ENCODE measurements at places on chromosomes 3 and 15.

GRCh38 chr3:12536423-12536822 is 8.9 kb downstream of the MKRN2OS start:
- no peak for DNase-seq

DNA sequence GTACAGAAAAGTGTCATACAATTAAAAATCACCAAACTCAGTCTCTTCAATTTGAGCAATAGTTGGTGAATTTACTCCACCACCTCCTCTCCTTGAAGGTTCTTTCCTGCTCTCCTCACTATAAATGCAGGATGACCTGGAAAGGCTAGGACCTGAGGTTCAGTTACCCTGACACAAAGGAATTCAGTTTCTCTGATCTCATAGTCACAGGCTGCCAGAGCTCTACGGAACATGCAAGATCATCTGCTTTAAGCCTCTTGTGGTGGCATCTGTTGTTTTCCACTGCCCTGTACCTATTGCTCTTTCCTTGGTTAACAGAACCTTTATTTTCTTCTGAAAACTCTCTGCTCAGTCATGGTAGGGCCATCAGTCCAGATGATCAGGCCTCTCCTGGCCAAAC is 4.9 kb upstream of the TP63 start:
- DNase-seq = no peak

- DNase-seq = no peak
These were observed 333.0 kb upstream of the RARB start for GRCh38 chr3:25094932-25095685.

DNA sequence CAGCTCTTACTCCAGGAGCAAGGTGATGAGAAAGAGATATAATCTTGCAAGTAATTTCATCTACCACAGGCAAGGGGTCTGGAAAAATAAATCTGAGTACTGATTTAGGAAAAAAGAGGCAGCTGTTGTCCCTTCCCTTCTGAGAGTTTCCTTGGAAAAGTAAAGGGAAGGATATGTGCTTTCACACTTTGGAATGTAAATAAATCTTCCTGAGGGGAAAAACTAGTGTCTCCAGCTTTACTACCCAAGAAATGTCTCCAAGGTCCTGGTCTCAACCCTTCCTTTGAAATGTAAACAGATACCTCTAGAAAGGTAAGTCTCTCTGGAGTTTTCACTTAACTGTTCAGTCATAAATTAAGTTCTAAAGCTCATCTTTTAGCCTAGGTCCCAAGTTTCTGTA is 102.6 kb downstream of the DPH6 start:
- no peak for DNase-seq

DNA sequence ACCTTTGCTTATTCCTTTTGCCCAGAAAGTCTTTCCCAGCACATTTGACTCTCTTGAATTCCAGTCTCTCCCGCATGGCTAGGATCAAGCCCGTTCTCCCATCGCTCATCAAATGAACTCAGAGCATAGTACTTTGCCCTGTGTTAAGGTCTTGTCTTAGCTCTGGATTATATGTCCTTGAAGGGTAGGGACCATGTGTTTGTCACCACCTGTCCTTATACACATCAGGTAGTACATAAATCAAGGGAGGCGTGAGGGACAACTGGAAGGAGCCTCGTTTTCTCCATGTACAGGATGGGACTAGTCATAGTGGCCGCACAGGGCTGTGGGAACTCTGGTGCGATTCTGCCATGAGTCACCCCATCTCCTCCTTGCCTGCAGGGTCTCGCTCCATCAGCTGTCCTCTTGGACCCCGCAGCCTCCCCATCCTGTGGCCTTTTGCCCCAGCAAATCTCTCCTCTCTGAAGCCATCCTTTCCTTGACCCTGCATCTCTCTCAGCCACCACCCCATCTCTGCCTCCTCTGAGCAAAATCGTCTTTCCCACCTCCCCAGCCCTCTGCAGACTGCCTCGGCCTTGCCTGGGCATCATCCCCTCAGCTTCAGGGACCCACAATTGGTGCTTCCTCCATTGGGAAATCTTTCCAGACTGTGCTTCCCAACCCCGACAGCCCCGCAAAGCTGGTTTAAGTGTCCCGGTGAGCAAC is 33.4 kb upstream of the RAB6B start:
- no peak for DNase-seq

GRCh38 chr3:195094191-195094921 is 176.6 kb downstream of the XXYLT1 start:
- DNase-seq = no peak

GRCh38 chr3:16724487-16724886 is 119.3 kb upstream of the DAZL start:
- DNase-seq = no peak

GRCh38 chr15:48031973-48032372 is 88.8 kb upstream of the SLC24A5 start:
- no peak for DNase-seq

GRCh38 chr3:54653456-54654195 is 274.2 kb downstream of the LRTM1 start:
- DNase-seq = no peak

- peak; percentile 92 for DNase-seq
These were observed 34.5 kb downstream of the KLF13 start for GRCh38 chr15:31360843-31361763.

- no peak for DNase-seq
These were observed 9.8 kb upstream of the OR5K4 start for GRCh38 chr3:98343647-98344507.

GRCh38 chr15:67433495-67434099 is 87.3 kb upstream of the C15orf61 start:
- peak; percentile 7 for DNase-seq

- DNase-seq = no peak
These were observed 1.8 kb downstream of the MUC4 start for GRCh38 chr3:195809796-195810454.

- no peak for DNase-seq
These were observed 858 bp downstream of the NTRK3 start for GRCh38 chr15:88255484-88256278.

DNA sequence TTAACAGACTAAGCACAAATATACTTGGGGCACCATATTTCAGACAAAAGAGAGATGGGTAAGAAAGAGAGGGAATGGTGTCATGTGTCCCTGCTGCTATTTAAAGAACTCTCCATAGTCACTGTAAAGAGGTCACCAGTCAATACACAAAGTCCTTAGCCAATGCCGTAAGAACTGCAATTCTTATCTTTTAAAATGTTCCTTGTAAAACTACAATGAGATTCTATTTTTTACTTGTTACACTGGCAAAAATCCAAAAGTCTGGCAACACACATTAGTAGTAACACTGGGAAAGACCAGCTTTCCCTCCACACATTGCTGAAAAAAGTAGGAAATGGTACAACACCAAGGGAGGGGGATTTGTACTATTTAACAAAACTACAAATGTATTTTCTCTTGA is 189.4 kb downstream of the TBC1D5 start:
- DNase-seq = no peak

- peak; percentile 51 for DNase-seq
These were observed 5.2 kb upstream of the FURIN start for GRCh38 chr15:90862964-90863778.

DNA sequence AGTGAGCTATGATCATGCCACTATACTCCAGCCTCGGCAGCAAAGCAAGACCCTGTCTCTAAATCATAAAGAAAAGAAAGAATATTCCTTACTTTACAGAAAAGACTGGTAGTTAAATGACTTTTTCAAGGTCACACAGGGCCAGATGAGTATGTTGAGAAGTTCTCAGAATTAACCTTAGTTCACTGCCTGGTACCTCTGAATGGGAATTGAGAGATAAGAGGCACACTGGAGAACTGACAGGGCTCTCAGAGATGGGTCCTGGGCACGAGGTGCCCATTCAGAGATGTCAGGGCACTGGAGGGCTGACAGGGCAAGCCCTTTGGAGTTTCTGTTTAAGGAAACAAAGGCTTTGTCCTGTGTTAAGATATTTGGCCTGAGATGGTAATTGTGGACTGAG is 157.7 kb downstream of the PDE8A start:
- DNase-seq = no peak

DNA sequence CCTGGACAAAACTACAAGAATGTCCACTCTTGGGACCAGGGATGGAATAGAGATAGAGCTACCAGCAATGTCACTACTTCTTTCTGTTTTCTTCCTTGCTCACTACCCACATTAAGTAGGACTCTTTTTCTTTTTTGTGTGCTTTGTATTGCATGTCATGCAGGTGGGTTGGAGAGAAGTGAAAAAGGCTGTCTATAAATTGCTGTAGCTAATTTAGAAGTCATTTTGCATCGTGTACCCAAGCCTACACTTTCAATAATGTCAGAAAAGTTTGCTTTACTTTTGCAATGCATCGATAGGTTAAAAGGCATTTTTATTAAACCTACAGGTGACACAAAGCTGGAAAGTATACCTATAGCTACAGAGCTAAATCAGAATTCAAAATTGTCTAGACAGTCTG is 58.9 kb downstream of the GTF2E1 start:
- DNase-seq = no peak

GRCh38 chr3:35800960-35801459 is 161.7 kb downstream of the ARPP21 start:
- DNase-seq = no peak

- DNase-seq = no peak
These were observed 113.8 kb downstream of the MBNL1 start for GRCh38 chr3:152382312-152383135.

GRCh38 chr3:143362115-143362991 is 242.8 kb downstream of the CHST2 start:
- no peak for DNase-seq

DNA sequence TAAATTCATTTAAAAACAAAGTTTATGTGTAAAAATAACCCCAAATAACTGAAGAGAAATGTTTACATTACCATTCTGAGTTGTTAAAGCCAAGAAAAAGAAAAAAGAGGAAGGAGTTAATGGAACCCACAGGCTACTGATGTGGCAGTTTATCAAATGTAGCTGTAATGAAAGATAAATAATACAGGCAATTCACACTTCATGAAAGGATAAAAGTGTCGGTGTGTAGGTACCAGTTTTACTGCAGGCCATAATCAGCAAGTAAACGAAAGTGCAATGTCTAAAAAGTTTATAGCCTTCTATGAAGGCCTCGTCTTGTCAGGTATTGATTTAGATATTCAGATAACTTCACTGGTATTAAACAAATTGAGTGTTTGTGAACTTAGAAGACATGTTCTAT is 164.6 kb downstream of the DPH6 start:
- DNase-seq = no peak

DNA sequence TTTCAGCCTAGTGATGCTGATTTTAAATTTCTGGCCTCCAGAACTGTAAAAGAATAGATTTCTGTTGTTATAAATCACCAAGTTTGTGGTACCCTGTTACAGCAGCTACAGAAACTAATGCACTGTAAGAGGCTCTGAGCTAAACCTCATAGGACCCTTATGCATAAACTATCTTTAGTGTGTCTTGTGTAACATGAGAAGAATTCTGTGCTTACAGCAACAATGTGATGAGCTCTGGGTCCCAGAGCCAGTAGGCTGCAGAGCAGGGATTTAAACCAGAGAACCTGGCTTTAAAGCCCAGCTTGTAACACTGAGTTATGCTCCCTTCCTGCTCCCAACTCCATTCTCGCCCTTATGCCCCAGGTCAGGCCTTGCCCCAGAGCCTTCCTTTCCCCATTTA is 113.1 kb downstream of the THSD4 start:
- no peak for DNase-seq

GRCh38 chr15:63178034-63178433 is 11.4 kb upstream of the RAB8B start:
- DNase-seq = no peak

DNA sequence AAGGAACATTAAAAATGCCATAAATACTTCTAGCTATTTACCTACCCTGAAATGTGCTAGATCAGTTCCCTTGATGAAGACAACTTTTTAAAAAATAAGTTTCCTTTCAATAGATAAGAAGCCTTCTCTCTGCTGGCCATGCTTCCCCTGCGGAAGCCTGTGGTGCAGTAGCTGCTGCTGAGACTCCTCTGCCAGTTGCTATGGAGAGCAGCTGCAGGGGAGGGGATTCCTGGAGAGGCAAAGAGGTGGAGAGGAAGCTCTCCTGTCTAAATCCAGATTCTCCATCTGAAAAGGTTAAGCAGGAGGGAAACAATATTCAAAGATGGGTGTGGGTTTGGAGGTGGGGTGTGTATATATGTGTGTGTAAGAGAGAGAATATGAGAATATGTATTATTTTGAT is 69.8 kb upstream of the BFSP2 start:
- no peak for DNase-seq

- no peak for DNase-seq
These were observed 631.8 kb upstream of the GRM7 start for GRCh38 chr3:6228958-6229683.

- no peak for DNase-seq
These were observed 254.6 kb upstream of the NR2F2 start for GRCh38 chr15:96075895-96076294.

DNA sequence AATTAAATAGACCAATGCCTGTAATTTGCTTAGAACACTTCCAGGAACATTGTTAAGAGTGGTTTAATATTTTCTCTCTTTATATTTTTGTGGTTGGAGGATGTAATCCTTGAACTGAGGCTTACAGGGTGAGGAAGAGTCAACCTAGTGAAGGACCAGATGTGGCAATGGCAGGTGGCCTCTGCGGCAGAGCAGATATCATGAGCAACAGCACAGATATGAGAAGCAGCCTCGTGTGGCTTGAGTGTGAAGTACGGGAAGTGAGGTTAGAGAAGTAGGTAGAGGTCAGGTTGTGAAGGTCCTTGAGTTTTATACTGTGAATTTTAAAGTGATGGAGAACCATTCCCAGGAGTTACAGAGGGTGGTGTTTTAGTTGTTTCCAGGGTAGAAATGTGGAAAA is 417.6 kb upstream of the SUCLG2 start:
- no peak for DNase-seq

DNA sequence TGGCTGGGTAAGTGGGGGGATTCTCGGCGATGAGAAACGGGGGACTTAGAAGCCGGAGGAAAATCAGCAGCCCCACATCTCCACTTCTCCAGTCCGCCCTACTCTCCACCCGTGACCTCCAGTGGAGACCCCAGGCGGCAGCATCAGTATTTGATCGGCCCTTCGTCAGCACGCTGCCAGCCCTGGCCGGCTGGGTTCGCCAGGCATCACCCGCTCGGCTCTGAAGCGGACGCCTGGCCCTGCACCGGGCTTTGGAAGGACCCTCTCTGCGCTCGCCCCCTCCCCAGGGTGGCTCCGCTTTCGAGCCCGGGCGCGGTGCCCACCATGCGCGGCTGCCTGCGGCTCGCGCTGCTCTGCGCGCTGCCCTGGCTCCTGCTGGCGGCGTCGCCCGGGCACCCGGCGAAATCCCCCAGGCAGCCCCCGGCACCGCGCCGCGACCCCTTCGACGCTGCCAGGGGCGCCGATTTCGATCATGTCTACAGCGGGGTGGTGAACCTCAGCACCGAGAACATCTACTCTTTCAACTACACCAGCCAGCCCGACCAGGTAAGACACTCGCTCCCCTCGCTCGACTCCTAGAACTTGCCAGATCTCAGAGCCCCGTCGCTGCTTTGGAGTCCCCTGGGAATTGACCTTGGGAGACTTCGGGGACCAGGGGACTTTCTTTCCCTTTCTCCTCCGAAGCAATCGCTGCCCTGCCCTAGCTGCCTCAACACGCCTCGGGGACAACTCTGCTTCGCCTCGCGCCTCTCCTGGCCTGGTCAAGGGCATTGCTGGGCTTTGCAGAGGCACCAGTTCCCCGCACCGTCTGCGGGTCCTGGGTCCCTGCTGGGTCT is 561 bp downstream of the SIDT1 start:
- peak; percentile 52 for DNase-seq

Measured in CD4-positive, alpha-beta T cell treated with Interleukin-1 beta for 1 hour (primary cell).